Cardiac muscle cell (in vitro differentiated cells and primary cell): ENCODE measurements at places on chromosomes 12 and 14.
A peak's percentile ranks its signal among the peaks of the same experiment; 100 is the strongest.

DNA sequence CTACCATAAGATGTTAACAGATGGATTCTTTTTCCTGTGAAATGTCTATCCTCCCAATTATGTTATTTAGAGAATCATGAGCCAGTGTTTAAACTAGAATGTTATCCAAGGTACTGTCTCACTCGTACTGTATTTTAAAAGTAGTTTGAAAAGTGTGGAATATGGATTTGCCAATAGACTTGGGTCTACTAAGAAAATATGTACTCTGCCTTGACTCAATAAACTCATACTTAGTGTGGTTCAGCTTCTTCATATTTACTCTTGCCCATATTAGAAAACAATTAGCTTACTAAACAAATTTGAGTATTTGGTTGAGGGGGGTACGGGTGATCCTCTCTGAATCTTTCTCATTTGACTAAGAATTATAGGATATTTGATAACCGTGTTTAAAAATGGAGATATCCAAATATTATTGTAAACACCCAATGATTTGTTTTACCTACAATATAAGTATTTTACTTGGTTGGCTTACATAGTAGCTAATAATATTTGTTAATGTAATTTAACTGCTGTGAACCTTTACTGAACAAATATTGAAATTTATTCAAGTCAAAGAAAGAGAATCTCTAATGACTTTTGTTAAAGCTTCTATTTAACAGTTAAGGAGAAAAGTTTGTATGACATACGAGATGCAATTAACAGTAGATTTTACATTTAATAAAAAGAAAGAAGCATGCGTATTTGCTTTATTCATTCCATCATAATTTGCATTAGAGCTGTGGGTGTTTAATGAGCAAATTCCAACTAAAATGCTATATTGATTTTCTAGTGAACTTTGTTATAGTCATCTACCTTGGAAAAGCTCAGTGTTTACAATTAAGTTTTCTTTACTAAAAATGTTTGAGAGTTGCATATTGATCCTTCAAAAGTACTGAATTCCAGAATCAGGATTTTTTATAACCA, 81.2 kb downstream of the MIPOL1 start:
- no peak for DNase-seq

DNA sequence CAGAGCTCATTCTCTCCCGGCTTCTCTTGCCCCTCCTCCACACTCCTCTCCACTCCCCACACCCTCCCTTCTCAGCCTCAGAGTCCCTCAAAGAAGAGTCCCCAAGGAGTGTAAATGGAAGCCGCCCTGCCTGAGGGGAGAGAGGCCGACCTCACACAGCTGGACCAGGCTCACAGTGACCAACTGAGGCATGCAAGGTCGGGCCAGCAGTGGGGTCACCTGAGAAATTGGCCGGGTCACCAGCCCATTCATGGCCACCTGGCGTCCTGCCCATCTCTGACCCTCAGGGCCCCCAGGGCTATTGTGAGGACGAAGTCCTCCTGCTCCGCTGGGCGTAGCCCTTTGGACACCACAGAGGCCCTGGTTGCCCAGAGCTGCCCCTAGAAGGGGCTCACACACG, 49.5 kb upstream of the NUAK1 start:
- DNase-seq = no peak

DNA sequence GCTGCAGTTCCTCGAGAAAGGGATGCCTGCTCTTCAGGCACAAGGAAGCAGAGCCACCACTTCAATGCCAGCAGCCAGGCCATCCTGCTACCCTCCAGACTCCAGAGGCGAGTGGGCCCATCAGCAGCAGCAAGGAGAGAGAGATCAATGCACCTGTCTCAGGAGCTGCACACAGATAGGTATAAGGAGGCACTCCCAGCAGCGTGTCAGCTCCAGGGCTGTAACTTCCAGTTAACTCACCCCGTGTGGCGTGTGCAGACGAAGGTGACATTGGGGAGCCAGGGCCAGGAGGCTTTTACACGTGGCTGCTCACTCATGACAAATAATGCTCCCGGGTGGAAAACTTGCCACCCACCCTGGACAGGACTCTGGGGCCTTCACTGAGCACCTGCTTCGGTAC, 24.2 kb downstream of the GALNT16 start:
- no peak for DNase-seq

DNA sequence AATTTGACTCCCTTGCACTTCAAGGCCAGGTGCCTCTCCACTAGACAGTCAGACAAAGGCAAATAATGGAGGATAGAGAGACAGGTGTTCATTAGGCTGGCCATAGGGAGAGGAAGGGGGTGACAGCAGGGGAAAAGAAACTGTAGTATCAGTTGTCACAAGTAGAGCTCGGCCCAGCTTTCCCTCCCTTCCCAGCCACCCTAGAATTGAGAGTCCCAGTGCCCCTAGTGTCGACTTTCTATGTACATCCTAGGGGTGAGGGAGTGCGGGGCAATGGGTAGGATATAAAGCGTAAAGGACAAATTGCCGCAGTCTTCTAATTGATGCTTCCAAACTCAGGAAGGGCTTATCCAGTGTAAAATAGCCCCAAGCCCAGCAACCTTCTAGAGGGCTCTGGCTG, 39.0 kb downstream of the BAZ2A start:
- DNase-seq = no peak

- no peak for DNase-seq
Observed at GRCh38 chr12:90024262-90024661, 315.6 kb upstream of the ATP2B1 start.

- no peak for DNase-seq
Observed at GRCh38 chr12:22248121-22248520, 86.4 kb downstream of the ST8SIA1 start.

- no peak for DNase-seq
Observed at GRCh38 chr12:66612090-66612775, 66.6 kb downstream of the GRIP1 start.

GRCh38 chr12:11868027-11868426, 202.7 kb upstream of the BCL2L14 start:
- no peak for DNase-seq

GRCh38 chr12:25800101-25800500, 158.4 kb upstream of the RASSF8 start:
- peak; percentile 20 for DNase-seq

- DNase-seq = no peak
Observed at GRCh38 chr14:79802093-79802492, 409.2 kb downstream of the DIO2 start.

GRCh38 chr12:104351057-104351983, 47.8 kb downstream of the EID3 start:
- no peak for DNase-seq

GRCh38 chr12:96208801-96209549, 14.8 kb downstream of the ELK3 start:
- no peak for DNase-seq

GRCh38 chr12:51524386-51524901, 66.6 kb upstream of the SCN8A start:
- peak; percentile 5 for DNase-seq
